GM12865 (cell line): ENCODE measurements at places on chromosomes 3 and 15.

- DNase-seq = no peak
Measured at GRCh38 chr3:66348704-66349103, 127.9 kb downstream of the SLC25A26 start.

- no peak for DNase-seq
Measured at GRCh38 chr3:24591661-24592555, 97.3 kb upstream of the THRB start.

GRCh38 chr3:85567071-85567676, 608.4 kb downstream of the CADM2 start:
- peak; percentile 62 for DNase-seq

- peak; percentile 86 for DNase-seq
Measured at GRCh38 chr3:10292505-10293419, at the start of gene GHRL. Gene GHRL (minus strand): TSS chr3:10292947. CDS start chr3:10290180, 2,767 bp downstream.

GRCh38 chr3:65914032-65914739, 124.5 kb downstream of the MAGI1 start:
- no peak for DNase-seq

DNA sequence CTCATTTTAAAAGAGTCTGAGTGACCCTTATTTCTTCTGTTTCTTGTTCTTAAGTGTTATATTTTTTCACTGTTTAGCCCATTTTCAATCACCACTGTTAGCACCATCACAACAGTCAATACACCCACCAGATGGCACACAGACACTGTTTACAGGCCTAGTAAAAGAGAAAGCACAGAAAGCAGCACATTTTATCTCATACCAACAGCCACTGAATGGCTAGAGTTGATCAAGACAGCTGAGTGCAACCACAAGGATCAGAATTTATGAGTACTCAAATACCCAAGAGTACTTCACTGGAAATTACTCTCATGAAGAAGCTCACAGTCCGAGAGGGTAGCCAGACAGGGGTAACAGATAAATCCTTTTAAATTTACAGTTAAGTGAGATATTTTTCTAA, 127.0 kb downstream of the TFDP2 start:
- peak; percentile 75 for DNase-seq

DNA sequence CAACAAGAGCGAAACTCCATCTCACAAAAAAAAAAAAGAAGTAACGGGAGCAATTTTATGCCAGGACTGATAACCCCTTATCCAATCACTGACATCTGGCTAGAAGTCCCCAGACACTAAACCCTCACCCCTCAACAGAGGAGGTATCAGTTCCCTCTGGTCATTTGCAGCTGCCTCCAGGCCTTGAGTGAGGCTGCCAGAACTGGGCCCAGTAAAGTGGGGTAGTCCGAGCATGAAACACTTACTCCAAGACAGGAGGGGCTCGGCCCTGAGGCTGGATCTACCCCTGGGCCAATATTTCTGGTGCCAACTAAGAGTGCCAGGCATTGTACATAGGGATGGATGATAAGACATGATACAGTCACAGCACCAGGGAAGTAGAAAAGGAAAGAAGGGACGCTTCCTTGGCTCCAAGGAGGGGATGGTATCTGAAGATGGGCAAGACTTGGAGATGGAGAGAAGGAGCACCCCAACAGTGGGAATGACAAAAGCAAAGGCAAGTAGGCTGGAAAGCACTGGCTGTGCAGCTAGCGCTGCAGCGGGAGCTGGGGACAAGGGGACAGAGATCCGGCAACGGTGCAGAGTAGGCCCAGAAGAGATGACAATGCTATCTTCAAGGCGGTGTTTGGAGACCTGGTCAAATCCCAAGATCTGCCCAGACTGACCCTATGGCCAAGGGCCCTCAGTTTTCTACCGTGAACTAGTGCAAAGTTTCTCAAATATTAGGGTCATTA, 2.2 kb downstream of the XXYLT1 start:
- no peak for DNase-seq

DNA sequence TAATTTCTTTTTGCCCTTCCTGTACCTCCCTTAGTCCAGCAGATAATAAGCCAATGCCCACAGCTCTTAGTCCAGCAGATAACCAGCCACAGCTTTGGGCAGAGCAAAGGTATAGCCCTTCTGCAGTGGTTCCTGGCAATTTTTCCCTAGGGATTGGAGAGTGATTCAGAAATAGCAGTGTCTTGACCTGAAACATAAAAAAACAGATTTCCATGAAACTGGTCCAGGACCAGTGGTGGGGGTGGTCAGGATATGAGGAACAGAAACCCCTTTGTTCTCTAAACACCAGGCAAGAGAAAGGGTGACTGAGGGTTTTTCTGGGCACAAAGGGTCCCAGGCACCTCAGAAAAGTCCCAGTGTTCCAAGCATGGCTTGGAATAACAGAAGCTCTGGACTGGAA, 103.4 kb downstream of the ARRDC4 start:
- no peak for DNase-seq

- DNase-seq = no peak
Measured at GRCh38 chr3:107956991-107957900, 133.6 kb downstream of the CD47 start.

GRCh38 chr3:139541532-139542288, 2.2 kb upstream of the RBP1 start:
- DNase-seq = no peak

DNA sequence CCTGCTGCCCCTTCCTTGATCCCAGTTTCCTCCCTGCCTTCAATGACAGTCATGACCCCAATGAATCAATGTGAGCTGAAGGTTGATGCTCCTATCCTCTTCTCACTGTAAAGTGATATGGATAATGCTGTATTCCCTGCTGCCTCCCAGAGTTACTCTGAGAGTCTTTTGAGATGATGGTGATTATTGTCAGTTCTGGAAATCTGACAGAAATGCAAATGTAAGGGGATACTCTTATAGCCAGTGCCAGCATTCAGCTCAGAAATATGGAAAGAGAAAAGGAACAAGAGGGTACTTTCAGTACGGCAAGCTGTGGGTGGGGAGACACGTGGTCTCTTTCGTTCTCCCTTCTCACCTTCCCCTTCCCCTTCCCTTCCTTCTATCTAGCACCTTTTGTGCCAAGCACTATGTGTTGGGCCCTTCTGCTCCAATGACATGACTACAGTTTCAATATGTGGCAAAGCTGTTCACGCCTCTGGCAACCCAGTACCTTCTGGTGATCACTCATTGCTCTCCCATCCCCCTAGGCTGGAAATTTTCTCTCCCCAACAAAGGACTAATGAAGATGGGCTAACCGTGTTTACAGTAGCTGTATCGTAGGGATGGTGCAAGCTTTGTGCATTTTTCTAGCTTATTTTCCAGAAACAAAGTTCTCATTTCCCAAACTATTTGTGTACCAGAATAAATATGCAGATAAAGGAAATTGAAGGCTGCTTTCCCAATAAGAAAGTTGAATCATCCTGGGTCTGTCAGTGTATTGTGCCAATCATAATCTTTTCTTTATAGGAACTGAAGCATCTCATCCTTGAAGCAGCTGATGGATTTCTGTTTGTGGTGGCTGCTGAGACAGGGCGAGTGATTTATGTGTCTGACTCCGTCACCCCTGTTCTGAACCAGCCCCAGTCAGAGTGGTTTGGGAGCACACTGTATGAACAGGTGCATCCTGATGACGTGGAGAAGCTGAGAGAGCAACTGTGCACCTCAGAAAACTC, 70.3 kb downstream of the ARNT2 start:
- no peak for DNase-seq

DNA sequence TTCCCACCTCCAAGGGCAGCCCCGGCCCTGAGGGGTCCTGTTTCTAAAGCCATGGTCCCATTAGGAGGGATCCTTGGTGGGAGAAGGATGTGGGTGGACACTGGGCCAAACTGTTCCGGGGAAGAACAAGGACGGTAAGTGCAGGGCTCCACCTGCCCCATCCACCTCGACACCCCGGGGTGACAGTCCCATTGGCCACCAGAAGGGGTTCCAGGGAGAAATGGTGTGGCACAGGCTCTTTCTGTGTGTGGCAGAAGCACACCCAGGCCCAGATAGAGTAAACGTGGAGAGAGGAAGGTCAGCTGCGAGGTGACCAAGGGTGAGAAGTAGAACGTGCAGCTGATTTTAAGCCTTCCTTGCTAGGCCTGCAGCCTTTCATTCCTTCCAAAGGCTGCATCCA, 12.0 kb downstream of the TKT start:
- no peak for DNase-seq

DNA sequence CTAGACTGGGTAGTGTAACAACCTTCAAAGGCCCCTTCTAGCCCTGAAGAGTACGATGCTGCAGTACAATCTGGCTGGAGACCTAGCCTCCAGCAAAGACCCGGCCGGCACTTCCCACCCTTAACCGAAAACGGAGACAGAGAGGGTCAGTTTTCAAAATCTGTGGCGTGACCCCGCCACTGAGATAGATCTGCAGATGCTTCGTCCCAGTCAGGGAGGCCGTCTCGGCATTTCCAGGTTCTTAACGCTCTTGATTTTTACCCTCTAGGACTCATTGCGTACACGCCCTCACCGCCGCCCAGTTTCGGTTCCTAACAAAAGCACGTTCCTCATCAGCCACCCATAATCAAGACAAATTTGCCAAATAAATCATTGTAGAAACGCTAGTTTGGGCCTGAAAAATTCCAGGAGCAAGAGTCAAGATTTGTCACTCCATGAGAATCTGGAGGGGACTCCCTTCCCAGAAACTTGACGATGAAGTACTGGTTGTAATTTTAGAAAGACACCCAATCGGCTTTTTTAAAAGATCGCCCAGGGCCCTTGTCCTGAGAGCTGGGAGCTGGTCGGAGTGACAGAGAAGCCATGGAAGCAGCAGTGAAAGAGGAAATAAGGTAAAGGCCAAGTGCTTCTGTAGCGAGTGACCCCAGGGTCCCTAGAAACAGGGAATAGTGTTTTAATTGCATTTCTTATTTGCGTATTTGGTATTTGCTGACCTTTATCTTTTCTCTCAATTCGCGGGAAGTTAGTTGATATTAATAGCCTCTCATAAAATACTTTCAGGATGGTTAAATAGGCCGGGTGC, 868 bp upstream of the TMEM87A start:
- peak; percentile 79 for DNase-seq

GRCh38 chr3:143421556-143421955, 302.0 kb downstream of the CHST2 start:
- DNase-seq = no peak

GRCh38 chr15:53038655-53038941, 248.5 kb upstream of the ONECUT1 start:
- DNase-seq = no peak

- DNase-seq = no peak
Measured at GRCh38 chr3:137764001-137764433, at the start of gene SOX14. Gene SOX14 (plus strand): TSS chr3:137764315. CDS start chr3:137764785, 470 bp downstream.

- peak; percentile 77 for DNase-seq
Measured at GRCh38 chr15:73996939-73997338, 2.4 kb downstream of the PML start.

DNA sequence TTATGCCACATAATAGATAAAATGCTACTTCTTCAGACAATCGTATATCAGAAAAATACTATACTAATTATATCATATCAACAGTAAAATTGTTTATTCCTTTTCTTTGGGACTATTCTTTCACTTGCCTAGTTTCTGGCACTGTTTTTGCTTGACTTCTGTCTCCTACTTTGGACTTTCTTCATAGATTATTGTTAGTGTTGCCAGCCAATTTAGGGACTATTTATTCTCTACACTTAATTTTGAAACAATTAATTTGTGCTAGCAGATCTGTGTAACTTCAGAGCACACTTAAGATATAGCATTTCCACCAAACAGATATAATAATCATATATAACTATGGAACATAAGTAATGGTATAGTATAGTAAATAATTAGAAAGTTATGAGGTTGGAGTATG, 305.6 kb downstream of the CADM2 start:
- DNase-seq = no peak

GRCh38 chr3:40847551-40847992, 322.8 kb downstream of the ZNF621 start:
- DNase-seq = no peak

- DNase-seq = no peak
Measured at GRCh38 chr15:78550194-78550593, 9.9 kb downstream of the PSMA4 start.

DNA sequence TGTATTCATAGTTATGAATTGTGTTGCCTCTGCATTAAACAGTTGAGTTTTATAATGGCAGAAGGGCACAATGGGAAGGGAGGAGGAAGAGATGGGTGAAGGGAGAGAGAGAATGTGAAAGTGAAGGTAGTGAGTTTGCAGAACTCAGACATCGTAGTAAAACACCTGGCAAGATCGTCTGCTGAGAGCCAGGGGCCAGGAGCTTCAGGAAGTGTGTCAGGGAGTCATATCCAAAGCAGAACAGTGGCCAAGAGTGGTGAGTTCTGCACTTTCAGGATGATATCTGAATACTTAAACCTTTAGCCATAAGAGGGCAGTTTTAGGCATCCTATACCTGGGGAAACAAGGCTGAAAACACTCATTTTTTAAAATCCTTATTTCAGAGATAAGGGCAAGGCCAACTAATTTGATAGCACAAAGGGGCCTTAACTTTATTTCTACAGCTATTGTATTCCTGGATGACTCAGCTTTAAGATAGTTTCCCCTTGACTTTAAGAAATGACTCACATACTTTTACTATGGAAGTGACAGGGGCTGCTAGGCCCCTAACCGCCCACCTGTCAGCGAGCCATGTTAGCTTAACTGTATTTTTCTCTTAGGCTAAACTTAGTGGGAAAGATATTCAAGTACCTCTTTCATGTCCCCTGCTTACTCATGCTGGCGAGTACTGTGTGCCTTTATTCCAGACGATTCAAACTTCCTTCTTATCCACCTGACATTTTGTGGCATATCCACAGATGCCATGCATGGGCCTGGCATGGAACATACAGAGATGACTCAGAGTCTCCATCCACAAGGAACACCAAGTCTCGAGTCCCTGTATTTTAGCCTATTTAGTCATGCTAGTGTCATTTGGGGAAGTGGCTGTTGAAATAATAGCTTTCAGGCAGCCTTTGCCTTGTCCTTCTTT, 53.9 kb downstream of the RLBP1 start:
- peak; percentile 83 for DNase-seq

- no peak for DNase-seq
Measured at GRCh38 chr3:168077091-168077490, 18.6 kb downstream of the GOLIM4 start.

DNA sequence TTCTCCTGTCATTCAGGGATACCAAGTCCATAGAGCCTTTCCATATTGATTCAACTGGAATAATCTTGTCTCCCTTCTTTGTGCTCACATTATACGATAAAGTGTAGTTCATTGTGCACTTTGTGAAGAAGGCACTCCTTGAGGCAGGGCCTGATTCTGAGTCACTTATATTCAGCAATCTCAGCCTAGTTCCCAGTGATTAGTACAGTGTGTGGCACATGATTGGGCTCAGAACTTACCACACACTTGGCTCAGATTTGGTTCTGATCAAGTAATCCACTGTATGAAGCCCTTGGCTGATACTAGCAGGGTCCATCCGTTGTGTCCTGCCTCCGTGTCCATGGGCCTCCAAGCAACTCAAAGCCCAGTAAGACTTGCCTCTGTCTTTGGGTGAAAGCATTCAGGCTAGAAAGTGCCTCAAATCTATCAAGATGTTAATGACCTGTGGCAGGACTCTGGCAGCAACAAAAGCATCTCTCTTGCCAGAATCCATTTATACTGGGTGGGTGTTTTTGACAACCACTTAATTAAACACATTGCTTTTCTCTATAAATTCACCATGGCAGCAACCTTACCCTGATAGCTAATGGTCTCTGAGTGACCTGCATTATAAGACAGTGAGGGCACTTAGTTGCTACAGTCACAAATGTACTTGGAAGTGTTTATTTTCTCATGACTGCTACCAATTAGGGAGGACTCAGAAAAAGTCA, 51.3 kb downstream of the TPRG1 start:
- DNase-seq = no peak
